ENCODE measurements at places on chromosomes 4 and X.

- DNase-seq: no peak
These were observed 7.8 kb upstream of the CXXC4 start for GRCh38 chr4:104502471-104502870.

- no peak for DNase-seq
These were observed 102.5 kb upstream of the MYOZ2 start for GRCh38 chr4:119032921-119033685.

GRCh38 chrX:153685156-153685536 is 2.6 kb upstream of the SLC6A8 start:
- DNase-seq: no peak

DNA sequence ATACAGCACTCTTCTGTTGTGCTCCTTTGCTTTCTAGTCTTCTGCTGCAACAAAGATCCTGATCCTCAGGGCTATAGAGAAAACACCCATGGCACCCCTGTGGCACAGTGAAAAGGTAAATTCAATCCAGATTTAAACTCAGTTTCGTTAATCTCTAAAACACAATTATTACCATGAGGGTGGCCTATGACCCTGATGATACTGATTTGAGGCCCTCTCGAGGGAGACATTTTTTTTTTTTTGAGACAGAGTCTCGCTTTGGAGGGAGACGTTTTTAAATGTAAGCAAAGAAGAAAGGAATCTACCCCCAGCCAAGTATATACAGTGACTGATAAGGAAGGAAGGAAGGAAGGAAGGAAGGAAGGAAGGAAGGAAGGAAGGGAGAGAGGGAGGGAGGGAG is 967.8 kb upstream of the DIAPH2 start:
- DNase-seq: no peak

- no peak for DNase-seq
These were observed 119.7 kb downstream of the SHOX start for GRCh38 chrX:750263-750662.

GRCh38 chr4:3707423-3708102 is 58.6 kb upstream of the ADRA2C start:
- no peak for DNase-seq

DNA sequence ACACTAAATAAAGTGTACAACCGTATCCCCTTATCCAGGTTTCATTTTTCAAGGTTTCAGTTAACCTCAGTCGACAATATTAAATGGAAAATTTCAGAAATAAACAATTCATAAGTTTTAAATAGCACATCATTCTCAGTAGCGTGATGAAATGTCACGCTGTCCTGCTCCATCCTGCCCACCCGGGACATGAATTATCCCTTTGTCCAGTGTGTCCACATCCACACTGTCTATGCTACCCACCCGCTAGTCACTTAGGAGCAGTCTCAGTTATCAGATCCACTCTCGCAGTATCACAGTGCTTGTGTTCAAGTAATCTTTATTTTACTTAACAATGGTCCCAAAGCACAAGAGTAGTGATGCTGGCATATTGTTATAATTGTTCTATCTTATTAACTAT is 54.7 kb downstream of the FRYL start:
- DNase-seq: no peak

GRCh38 chr4:169142391-169142790 is 128.4 kb downstream of the SH3RF1 start:
- DNase-seq: no peak

- DNase-seq: no peak
These were observed 31.2 kb downstream of the CCDC149 start for GRCh38 chr4:24881508-24882196.

- DNase-seq: no peak
These were observed 305.6 kb downstream of the DCHS2 start for GRCh38 chr4:154186035-154186434.

GRCh38 chr4:78542373-78542772 is 9.2 kb upstream of the ANXA3 start:
- DNase-seq: no peak
